ENCODE measurements at places on chromosomes 6 and 20. TPM values are rescaled to one million over a fixed set of nuclear protein-coding genes. Genes with fewer than 3 reads are reported as not detected.

DNA sequence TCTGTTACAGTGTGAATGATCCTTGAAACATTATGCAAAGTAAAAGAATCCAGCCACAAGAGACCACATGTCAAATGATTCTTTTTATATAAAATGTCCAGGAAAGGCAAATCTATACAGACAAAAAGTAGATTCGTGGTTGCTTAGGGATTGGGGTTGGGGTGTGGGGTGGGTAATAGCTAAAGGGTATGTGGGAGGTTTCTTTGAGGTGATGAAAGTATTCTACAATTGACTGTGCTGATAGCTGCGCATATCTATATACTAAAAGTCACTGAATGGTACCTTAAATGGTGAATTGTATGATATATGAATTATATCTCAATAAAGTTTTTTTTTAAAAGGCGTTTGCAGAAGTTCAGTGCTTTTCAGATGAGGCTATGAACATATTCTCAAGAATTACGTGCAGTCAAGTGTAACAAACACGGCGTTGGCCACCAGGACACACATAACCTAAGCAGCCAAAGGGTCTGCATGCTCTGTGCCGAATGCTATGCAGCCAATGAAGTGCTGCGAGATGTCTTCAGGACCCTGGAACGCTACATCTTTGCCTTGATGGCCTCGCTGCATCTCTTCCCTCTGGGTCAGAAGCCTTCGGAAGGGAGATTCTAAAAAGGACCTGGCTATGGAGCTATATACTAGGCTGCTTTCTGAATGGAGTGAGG, 96.9 kb downstream of the SCML4 start:
- peak overlapping the region; percentile 15 for H3K27ac ChIP-seq
- H3K4me3 ChIP-seq = no peak overlapping the region
- no peaks in the 10 kb centered on the region for H3K27me3 ChIP-seq
- no peak for DNase-seq
- H3K36me3 ChIP-seq = no peaks in the 10 kb centered on the region

- peak; percentile 96 for DNase-seq
- peaks cover 19% of the 10 kb centered on the region for H3K4me1 ChIP-seq
- peak within 1 kb of the TSS; percentile 84 for H3K4me3 ChIP-seq
- no peaks in the 10 kb centered on the region for H3K27me3 ChIP-seq
Measured at GRCh38 chr6:70566751-70567382, at the start of gene SDHAF4. Gene SDHAF4 (plus strand): TSS chr6:70566930. CDS start chr6:70566941, 11 bp downstream.

DNA sequence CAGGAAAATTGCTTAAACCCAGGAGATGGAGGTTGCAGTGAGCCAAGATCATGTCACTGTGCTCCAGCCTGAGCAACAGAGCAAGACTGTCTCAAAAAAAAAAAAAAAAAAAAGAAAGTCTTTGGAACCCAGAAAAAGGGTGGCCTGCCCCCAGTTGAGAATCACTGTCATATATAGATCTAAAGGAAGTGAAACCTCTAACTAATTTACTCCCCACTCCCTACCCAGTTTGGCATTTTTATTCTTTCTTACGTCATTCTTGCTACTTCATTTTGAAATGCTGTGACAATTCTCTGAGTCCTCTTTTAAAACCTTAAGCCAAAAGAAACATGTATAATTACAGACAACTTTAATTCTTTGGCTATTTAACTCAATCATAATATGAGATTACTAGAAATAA, 254.8 kb downstream of the CDC5L start:
- peak; percentile 39 for DNase-seq
- H3K36me3 ChIP-seq = no peaks in the 10 kb centered on the region
- H3K4me1 ChIP-seq = peaks cover 39% of the 10 kb centered on the region
- peak overlapping the region; percentile 33 for H3K4me3 ChIP-seq
- H3K27ac ChIP-seq = peak overlapping the region; percentile 96

DNA sequence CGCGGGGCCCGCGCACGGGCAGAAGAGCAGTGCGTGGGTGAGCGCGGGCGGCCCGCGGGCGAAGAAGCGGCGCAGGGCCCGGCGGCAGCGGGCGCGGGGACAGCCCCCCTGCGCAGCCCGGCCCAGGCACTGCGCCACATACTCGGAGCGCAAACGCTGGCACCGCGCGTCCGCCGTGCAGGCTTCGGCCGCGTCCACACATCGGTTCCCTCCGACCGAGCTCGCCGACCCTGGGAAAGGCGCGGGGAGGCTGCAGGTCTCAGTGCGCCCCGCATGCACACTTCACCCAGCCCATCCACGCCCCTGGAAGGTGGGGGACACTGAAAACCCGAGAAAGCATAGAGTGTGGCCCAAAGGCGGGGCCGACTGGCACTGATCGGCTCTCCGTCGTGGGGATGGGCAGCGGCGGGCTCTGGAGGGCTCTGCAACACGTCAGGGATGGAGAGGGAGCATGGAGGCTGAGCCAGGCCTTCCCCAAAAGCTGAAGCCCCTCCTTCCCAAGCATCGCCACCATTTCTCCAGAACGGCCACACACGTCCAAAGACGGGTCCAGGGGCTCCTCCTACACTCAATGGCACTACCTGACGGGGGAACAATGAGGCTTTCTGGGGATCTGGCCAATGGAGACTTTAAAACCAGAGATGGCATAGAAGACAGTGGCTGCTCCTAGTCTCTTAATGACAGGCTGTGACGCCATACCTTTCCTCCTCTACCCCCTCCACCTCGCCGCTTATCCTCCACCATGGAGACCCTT, 2.0 kb downstream of the GFRA4 start:
- H3K4me1 ChIP-seq = peaks cover 15% of the 10 kb centered on the region
- no peak overlapping the region for H3K27ac ChIP-seq
- no peaks in the 10 kb centered on the region for H3K36me3 ChIP-seq
- peak; percentile 7 for DNase-seq
- H3K4me3 ChIP-seq = no peak overlapping the region

DNA sequence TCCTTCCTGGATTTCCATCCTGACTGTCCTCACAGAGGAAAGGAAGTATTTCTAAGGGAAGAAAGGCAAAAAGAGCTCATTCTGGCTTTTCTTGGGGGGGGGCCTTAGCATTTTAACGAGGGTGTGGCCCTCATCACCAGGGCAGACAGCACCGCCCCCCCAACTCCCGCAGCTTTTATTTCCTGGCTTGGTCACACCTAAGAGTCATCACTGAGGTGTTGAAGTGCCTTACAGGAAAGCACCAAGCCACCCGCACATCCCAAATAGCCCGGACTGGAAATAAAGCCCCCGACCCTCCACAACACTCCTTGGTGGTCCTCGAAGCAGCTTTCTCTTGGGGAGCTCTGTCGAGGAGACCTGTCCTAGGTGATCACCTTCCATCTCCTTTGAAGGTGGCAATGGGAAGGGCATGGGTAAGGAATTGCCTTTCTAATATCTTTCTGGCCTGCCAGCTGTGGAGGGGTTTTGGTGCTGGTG, 1.3 kb downstream of the PTK7 start:
- no peak for DNase-seq
- H3K4me3 ChIP-seq = peak overlapping the region; percentile 52
- H3K4me1 ChIP-seq = peaks cover 1% of the 10 kb centered on the region
- H3K27me3 ChIP-seq = peaks cover 17% of the 10 kb centered on the region

The TRIM38 gene
- 29.5 TPM for total RNA-seq

The MUC21 gene
- total RNA-seq = not detected

Measured in activated CD4-positive, alpha-beta memory T cell treated with anti-CD3 and anti-CD28 coated beads for 36 hours (primary cell).